ENCODE measurements at places on chromosomes 3 and 15.

GRCh38 chr3:18389108-18389733 is 35.9 kb downstream of the SATB1 start:
- DNase-seq = no peak

DNA sequence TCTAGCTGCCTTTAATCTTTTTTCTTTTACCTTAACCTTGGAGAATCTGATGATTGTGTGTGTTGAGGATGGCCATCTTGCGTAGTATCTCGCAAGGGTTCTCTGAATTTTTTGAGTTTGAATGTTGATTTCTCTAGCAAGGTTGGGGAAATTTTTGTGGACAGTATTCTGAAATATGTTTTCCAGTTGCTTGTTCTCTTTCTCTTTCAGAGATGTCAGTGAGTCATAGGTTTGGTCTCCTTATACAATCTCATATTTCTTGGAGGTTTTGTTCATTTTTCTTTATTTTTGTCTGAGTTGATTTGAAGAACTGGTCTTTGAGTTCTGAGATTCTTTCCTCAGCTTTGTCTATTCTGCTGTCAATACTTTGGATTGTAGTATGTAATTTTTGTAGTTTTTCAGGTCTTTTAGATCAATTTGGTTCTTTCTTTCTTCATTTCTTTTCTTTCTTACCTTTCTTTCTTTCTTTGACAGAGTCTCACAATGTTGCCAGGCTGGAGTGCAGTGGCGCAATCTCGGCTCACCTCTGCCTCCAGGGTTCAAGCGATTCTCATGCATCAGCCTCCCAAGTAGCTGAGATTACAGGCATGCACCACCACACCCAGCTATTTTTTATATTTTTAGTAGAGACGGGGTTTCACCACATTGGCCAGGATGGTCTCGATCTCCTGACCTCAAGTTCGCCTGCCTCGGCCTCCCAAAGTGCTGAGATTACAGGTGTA is 366.4 kb upstream of the RASGRP1 start:
- no peak for DNase-seq

DNA sequence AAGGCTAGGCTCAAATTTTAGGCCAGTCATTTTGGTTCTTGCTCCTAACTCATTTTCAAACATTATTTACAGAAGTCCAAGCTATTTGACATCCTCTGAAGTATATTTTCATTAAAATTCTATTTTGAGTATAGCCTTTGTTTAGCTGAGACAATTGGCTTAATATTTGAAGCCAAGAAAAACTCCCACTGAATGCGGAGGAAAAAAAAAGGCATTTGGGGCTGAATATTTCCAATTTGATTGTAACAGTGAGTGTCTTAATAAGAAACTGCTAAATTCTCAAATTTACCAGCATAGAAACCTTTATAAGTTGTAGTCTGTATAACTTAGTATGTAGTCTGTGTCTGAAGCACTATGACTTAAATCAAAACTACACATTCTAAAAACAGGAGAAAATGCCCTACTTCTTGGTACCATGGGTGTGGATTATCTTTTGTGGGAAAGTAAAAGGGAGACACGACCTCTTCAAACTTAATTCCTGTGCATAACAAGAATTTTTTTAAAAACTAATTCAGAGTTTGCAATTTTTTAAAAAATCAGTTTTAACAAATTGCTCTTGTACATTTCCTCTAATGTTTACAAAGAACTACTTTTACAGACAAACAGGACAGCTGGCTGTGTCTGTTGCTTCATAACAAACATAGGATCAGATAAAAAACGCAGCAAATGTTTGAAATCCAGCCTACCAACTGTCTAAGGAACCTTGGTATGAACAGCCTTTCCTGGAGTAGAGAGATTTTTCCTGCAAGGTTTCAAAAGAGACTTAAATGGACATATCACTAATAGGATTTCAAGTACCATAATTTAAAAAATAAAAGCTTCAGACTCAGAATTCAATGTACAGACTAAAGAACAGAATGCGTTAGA is 52.7 kb upstream of the LMOD3 start:
- DNase-seq = no peak

DNA sequence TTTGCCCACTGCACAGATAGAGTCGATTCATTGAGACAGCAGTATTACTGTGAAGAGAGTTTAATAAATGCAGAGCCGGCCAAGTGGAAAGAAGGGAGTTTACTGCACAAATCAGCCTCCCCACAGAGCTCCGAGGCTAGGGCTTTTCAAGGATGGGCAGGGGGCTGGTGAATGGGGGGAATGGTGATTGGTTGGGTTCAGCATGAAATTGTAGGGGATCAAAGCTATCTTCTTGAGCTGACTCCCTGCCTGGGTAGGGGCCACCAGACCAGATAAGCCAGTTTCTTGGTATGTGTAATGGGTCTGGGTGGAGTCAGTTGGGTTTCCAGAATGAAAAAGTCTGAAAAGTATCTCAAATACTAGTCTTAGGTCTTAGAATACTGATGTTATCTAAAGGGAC is 66.6 kb downstream of the SYNPR start:
- DNase-seq = no peak

- no peak for DNase-seq
Measured at GRCh38 chr15:90188914-90189748, 12.0 kb upstream of the SEMA4B start.

DNA sequence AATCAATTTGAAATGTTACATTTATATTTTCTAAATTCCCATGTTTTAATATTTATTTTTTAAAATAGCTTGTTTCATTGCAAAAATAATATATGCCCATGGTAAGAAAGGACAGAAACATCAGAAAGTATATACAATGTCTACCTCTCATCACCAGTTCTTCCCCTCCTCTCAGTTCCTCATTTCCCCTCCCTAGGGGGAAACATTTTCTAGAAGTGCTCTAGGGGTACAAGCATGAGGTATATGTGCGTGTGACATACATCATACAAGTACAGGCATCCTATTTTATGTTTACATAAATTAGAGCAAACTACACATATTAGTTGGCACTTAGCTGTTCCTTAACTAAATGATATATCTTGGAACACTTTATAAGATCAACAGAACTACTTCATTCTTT is 189.3 kb upstream of the VEPH1 start:
- no peak for DNase-seq
